Central memory CD4-positive, alpha-beta T cell (primary cell): ENCODE measurements at places on chromosomes 13 and 19.

GRCh38 chr13:30718661-30719524 is 16.4 kb upstream of the ALOX5AP start:
- DNase-seq: no peak

- no peak for DNase-seq
Measured at GRCh38 chr19:5083547-5083965, 114.6 kb downstream of the KDM4B start.

DNA sequence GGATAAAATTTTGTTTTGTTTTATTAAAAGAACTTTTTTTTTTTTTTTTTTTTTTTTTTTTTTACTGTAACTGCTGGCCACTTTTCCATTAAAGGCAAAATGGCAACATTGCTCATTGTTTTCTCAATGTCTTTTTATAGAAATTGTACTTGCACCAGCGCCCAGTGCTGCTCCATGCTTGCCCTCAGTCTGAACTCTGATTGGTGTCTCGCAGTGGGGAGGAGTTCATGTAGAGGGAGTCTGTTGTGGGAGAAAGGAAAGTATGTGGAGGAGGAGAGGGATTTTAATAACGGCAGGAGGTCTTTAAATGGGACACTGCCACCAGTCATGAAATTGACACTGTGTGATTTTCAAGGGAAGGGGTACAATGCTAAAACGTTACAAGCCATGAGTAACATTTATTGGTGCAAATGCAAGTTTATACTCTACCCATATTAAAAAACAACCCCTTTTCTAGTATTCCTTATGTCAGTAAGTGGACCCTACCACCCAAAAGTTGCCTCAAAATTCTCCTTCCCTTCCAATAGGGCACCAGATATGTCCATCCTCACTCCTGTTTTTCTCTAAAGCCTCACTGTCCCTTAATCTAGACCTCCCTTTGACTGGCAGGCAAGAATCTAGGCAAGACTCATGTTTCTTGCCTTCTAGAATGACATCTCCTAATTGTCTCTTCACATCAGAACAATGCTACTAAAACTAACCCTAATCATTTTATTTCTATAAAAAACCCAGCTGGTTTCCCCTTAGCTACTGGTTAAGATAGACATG is 3.2 kb downstream of the RASL11A start:
- DNase-seq: no peak

GRCh38 chr19:18204394-18205199 is 755 bp upstream of the RAB3A start:
- no peak for DNase-seq

DNA sequence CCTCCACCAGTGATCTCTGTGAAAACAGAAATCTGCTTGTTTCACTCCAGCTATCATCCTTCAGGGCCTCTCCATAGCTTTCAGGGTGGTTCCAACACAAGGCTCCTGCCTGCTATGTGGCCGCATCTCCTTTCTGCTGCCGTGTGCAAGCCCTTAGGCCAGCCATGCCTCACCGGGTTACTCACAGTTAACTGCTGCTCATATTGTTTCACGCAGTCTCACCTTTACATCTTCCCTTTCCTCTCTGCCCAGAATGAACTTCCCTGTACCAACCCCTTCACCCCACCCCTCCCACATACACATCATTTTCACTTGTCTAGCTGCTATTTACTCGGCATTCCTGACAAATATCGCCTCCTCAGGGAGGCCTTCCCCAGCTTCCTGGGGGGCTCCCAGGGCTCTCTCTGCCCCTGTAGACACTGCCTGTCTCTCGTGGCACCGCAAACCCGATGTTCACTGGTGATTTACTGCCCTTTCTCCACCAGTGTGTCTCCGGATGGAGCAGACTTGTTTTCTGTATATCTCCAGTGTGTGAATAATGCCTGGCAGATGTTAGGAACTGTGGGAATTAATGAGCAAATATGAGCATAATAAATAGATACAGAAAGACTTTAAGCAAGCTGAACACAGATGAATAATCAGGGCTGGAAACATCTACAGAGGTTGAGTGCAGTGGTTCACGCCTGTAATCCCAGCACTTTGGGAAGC is 39.3 kb upstream of the GPR183 start:
- no peak for DNase-seq
